Immature natural killer cell (primary cell): ENCODE measurements at places on chromosomes 12 and 14. TPM values are rescaled to one million over a fixed set of nuclear protein-coding genes. Genes with fewer than 3 reads are reported as not detected.

The GLRX5 gene
- 87.1 TPM for polyA plus RNA-seq

GRCh38 chr14:88611878-88612277 is 49.0 kb downstream of the ZC3H14 start:
- no peak for DNase-seq

DNA sequence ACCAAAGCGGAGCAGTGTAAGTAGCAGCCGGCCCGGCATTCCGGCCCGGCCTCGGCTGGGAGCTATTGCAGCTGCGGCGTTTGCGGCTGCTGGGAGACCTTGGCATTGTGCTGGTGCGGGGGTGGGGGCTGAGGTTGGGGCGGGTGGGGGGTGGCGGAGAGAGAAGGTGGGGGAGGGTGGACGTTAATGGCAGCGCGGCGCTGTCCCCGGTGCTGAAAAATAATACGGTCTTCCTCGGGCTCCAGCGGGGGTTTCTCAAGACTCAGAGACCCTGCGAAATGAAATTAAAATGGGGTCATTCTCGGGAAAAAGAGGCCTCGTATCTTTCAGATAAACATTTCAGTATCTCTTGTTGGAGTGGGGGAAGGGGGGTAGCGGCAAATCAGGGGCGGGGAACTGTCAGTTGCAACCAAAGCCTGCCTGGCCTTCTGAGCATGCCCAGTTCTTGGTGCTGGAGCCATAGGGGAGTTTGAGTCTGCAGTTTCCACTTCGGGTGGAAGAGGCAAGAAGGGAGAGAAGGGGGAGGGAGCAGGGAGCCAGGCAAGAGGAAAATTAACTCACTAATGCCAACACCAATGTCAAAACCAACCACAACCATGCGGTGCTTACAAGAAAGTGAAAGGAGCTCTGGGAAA is 414 bp downstream of the UNC79 start:
- DNase-seq = no peak

- no peak for DNase-seq
These were observed 80.4 kb upstream of the EEA1 start for GRCh38 chr12:93009533-93009932.

The GLIPR1L1 gene
- polyA plus RNA-seq = not detected

DNA sequence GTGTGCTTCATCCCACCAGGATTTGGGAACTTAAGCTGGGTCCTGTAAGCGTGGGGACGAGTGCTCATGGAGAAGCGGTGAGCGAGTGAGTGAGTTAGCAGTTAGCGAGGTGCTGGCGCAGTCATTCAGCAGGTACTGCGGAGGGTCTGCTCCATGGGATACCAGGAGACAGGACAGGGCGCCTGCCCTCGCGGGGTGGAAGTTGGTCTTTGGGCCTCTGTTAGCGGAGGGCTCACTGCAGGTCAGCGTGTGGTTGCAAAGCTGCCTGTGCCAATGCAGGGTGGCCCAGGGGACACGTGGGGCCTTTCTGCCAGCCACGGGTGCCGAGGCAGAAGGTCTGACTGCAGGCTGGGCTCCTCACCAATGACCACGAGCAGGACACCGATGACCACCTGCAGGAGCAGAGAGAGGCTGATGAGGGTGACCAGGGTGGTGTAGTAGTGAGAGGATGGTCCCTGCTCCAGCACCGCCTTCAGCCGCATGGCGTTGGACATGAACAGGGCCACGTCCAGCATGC is 97.6 kb downstream of the NINJ2 start:
- DNase-seq = no peak
